ENCODE measurements at places on chromosomes 5 and 9.
A peak's percentile ranks its signal among the peaks of the same experiment; 100 is the strongest.

GRCh38 chr9:80233906-80234305 lies 662.1 kb downstream of the TLE4 start:
- DNase-seq: no peak

- DNase-seq: no peak
Measured at GRCh38 chr9:6356441-6356840, 28.3 kb downstream of the TPD52L3 start.

- no peak for DNase-seq
Measured at GRCh38 chr5:1555808-1556731, 32.3 kb upstream of the LPCAT1 start.

DNA sequence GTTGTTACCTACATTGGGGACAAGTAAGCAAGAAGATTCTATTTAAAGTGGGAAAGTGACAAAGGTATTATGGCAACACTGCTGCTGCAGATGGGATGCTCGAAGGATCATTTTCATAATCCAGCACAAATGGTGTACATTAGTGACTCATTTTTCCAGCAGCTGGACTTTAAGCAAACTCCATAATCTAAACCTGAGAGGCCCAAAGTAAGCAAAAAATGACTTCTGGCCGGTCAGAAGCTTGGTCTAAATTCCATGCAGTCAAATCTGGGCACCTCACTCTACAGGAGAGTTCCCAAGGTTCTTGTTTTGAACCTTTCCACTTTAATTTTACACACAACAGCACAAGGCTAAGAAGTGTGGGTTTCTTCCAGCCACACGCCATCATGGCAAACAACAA lies 43.6 kb upstream of the TRAF1 start:
- no peak for DNase-seq

GRCh38 chr5:139746691-139747582 lies 48.7 kb upstream of the PSD2 start:
- peak; percentile 47 for DNase-seq

- DNase-seq: no peak
Measured at GRCh38 chr5:57938174-57938557, 455.6 kb upstream of the ACTBL2 start.

- DNase-seq: no peak
Measured at GRCh38 chr5:171444582-171444981, 25.1 kb downstream of the FGF18 start.

GRCh38 chr5:54740141-54740540 lies 222.6 kb downstream of the SNX18 start:
- no peak for DNase-seq

- DNase-seq: no peak
Measured at GRCh38 chr5:146490089-146490843, 25.7 kb downstream of the GPR151 start.

- no peak for DNase-seq
Measured at GRCh38 chr5:139659695-139660101, 11.5 kb downstream of the CXXC5 start.

DNA sequence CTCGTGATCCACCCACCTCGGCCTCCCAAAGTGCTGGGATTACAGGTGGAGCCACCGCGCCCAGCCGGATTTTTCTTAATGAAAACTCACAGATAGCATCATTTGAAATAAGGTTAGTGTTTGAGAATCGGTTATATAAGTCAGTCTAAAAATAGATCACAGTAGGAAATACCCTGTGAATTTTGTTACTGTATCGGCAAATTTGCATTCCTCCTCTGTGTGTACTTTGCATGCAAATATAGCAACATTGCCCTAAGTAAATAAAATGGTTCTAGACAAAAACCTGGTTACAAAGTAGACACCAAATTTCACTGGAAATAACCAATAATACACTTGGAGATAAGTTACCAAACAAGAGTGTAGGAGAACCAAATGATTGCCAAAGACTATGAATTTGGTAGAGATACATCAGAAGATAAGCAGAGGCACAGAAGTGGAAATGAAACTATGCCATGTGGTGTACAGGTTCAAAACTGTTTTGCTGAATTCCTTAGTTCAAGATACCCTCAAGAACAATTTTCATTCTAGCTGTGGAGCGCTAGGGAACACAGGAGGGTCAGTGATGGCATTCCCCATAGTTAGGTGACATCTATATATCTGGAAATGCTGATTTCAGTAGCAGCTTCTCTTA lies 58.1 kb downstream of the ICE1 start:
- DNase-seq: no peak

DNA sequence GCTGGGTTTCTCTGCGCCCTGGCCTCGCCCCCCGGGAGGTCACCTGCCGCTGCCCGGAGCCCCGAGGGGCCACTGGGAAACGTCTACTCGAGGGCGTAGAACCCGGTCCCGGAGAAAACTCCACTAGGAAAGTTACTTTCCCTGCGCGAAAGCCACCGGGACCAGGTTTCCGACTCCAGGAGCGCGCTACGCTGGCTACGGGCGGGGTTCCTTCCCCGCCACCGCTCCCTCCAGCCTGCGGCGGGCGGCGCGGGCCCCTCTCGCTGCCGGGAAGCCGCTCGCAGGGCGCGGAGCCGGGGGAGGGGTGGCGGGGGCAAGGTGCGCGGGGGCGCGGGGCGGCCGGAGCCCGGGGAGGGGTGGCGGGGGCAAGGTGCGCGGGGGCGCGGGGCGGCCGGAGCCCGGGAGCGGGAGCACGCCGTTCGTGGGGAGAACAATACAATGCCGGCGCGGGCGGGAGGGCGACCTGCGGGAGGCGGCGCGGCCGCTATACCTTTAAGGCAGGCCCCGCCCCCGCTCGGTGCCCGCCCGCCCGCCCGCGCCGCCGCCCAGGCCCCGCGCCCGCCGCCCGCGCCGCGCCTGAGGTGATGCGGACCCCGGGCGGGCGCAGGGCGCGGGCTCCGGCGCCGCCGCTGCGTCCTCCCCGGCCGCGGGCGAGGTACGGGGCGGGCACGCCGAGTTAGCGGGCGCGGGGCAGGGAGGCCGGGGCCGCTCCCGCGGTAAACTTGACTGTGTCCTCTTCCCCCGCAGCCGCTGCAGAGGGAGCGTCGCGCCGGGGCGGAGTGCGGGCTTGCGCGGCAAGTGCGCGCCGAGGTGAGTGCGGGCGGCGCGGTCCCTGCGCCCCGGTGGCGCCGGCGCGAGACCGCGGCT lies 278.1 kb downstream of the AOPEP start:
- no peak for DNase-seq

DNA sequence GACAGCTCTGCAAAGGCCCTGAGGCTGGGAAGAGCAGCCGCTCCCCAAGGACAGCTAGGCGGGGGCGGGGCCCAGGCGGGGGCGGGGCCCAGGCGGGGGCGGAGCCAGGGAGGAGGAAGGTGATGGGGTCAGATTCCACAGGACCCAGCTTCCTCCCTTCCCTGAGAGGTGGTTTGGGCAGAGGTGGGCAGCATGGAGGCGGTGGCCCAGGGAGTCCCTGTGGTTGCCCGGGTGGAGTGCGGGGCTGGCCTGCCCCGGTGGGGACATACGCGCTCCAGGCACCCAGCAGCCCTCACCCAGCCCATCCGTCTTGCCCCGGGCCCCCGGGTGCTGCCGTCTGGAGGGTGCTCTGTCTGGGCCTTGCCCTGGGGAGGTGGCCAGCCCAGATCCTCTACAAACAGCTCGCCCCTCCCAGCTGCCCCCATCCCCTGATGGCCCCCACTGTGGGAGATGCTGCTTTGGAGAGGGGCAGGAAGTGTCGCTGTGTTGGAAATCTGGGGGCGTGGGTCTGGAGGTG lies 11.0 kb upstream of the RNU6ATAC start:
- DNase-seq: no peak

DNA sequence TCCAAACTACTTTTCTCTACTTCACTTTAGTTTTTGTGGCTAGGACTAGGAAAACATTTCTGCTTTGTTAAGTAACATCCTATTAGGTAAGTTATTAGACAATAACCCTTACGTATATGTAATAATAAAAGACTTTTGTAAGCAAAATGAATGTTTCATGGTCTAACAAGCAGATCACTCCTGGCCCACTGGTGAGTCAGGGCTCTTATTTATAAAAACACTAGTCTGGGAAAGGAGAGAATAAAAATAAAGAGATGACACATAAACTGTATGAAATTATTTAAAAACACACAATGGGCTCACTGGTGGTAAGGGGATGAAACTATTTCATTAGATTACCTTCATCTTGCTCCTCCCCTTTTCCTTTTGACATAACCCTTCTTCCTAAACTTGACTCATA lies 2212.2 kb upstream of the ACO1 start:
- no peak for DNase-seq

DNA sequence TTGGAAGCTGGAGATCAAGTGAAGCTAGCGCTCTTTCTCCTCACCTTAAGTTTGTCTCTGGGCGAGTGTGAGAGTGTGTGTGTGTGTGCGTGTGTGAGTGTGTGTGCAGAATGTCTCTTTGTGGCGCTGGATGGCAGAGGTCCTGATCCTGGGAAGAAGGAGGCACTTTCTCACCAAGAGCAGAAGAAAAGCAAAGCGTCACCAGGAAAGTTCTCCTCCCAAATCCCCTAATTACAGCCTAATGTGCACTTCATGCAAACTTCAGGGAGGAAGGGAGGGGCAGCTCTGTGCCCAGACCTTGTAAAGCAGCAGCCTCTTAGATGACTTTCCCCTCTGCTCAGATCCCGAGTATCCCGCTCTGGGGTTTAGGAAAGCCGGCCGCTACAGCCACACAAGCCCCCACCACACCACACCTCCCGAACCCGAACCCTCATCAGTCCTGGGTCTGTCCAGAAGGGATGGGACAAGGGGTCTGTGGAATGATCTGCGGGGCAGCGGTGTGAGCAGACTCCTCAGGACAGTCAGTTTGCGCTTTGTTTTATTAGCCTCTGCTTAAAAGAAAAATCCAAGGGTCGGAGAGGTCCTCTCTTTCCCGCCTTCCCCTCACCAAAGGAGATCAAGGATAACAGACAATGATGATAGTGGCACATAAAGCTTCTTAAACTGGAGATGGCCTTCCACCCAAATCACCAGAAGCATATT lies at the start of gene HAPLN1:
Gene HAPLN1, minus strand, starts transcription at position 20 of the 702 bp plus-strand sequence. CDS start 47,332 bp downstream, outside the sequence.
- no peak for DNase-seq

DNA sequence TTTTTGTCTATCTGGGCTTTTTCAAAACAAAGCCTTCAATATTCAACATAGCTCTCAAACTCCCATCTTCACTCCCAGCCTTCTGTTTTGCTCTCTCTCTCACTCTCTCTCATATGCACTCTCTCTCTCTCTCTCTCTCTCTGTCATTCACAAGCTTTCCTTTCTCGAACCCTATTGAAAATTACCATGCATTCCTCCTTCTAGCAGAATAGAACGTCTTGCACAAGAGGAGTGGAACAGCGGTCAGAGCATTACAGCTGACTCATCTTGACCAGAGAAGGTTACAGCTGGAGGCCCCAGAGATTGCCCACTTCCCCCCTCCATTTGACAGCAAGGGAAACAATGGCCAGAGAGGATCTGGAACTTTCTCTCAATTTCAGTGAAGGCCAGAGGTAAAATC lies 51.0 kb upstream of the LIFR start:
- DNase-seq: no peak

GRCh38 chr5:80239680-80240367 lies 16.0 kb downstream of the SERINC5 start:
- no peak for DNase-seq

GRCh38 chr5:36733183-36733582 lies 126.8 kb downstream of the SLC1A3 start:
- no peak for DNase-seq

DNA sequence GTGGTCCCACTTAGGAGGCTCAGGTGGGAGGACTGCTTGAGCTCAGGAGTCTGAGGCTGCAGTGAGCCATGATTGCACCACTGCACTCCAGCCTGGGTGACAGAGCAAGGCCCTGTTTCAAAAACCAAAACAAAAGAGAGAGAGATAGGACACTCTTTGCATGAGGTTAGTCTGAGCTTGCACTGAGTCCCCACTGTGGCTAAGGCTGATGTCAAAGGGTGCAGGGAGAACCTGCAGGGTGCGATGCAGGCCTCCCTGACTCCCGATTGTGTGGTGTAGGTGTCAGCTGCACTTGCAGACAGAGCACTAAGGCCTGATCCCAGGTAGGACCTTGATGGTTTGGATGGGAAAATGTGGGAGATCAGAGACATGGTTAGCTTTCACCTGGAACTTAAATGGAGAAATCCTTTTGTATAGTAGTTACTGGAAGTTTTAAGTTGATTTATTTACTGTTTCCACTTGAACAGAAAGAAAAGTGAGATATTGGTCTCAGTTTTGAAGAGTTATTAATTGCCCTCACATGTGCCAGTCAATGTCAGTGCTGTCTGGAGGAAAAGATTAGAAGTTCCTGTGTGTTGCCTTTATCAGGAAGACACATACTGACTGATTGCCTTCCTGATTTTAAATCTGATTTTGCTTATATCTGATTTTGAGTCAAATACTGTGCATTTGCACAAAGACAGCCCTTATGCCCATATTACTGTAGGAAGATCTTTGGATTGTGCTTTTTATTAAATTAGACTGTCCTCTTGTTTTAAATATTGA lies 260.0 kb downstream of the MAST4 start:
- DNase-seq: no peak

- DNase-seq: no peak
Measured at GRCh38 chr5:60143942-60144549, 250.5 kb upstream of the PDE4D start.

DNA sequence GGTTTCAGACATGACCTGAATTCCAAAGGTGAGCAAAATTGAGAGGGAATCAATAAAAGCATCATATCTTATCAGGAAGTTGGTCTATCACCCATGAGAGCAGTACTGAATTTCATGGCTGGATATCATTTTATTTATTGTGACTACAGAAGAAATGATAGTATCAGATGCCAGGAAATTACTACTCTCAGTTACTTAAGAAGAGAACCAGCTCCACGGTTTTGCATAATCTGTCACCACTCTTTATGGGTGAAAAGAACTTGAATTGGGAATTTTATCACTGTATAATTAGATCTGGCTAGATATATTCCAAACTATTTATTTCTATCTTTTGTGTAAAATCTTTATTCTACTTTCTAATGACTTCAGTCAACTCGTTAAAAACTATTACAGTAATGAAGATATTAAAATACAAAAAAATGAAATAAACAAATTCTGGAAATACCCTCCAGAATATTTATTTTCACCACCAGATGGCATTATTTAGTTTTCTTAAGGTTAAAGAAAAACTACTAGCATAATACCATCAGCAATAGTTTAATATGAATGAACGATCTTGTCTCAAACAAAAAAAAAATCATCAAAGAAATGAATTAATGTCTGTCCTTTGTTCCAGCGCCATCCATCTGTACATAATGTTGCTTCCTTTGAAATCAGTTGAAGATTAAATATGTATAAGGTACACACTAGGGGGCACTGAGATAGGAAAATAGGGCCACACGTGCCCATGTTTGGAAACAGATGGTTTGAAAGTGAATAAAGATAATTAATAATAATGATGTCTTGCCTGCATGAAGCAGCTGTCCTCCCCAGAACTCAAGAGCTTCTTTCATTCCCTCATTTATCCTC lies 84.7 kb upstream of the SLCO6A1 start:
- no peak for DNase-seq

GRCh38 chr5:153902016-153902415 lies 136.7 kb downstream of the FAM114A2 start:
- DNase-seq: no peak
